ENCODE measurements at places on chromosomes 1 and 21.

GRCh38 chr1:155981266-155982088 is 3.1 kb upstream of the ARHGEF2 start:
- DNase-seq: no peak

DNA sequence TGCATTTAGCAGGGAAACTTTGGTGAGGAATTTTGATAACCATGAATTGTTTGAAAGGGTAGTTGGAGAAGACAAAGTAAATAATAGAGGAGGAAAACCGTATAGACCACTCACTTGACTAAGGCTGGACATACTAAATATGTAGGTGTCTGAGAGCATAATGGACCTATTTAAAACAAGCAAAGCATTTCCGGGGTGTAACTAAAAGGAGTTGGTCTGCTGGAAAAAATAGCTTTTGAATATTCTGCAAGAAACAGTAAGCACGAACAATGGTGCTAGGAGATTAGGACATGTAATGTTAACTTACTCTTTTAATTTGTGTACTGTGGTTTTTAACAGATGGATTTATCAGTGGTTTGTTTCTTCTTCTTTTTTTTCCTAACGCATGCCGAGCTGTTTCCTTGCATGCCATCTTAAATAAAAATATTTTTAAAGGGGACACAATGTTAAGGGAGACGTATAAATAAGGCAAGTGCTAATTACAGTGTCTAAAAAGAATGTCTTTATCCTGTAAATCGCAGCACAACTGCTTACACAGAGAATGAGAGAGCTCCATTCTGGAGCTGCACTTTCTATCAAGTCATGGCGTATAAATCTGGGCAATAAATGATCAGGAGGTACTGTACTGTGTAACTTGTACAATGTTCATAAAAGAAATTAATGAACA is 492.1 kb downstream of the LMO4 start:
- DNase-seq: no peak

DNA sequence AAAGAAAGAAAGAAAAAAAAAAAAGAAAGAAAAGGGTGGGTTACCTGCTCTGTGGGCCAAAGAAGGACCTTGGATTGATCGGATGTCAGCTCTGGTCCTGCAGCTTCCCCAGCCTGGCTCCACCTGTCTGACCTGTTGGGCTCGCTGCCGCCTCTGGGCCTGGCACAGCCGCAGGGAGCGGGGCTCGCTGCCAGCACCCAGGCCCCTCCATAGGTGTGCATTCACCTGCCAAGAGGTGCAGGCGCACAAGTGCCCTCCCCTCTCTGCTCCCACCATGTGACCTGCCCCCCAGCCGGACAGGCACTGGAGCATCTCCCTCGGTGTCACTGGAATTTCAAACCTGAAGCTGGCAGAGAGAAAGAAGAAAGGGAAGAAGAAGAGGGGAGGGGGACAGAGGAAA is 33.1 kb upstream of the GPR157 start:
- DNase-seq: no peak

DNA sequence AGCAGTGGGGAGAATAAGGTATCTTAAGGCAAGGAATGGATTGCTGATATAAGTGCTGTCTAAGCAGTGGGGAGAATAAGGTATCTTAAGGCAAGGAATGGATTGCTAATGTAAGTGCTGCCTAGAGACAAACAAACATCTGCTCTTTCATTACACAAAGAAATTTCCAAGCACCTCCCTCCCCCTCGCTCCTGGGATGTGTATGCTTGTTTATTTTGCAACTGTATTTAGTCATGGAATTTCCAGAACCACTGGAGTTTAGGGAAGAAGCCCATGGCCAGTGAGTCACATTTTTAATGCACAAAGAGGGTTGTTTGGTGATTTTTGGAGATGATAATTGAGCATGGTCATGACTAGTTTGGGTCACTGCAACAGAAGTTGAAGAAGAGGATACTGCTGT is 21.5 kb downstream of the PDPN start:
- DNase-seq: no peak

- no peak for DNase-seq
Measured at GRCh38 chr1:238029126-238029525, 138.4 kb upstream of the ZP4 start.

DNA sequence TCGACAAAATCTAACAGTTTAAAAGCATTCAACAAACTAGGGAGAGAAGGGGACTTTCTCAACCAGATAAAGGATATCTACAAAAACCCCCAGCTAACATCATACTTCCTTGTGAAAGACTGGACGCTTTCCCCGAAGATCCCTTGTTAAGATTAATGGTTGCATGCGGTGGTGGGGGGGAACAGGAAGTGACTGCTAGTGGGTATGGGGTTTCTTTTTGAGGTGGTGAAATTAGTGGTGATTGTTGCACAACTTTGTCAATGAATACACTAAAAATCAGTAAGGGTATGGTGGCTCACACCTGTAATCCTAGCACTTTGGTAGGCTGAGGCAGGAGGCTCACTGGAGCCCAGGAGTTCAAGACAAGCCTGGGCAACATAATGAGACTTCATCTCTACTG is 26.9 kb upstream of the EYA3 start:
- DNase-seq: no peak

DNA sequence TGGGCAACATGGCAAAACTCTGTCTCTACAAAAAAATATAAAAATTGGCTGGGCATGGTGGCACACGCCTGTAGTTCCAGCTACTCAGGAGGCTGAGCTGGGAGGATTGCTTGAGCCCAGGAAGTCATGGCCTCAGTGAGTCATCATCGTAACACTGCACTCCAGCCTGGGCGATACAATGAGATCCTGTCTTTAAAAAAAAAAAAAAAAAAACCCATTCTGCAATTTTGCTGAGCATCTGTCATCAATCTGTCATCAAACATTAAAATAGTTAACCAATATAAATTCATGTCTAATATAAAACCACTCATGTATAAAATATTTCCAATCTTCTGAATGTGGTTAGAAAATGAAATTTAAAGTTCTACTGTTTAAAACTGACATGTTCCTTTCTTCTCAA is 56.9 kb downstream of the LPAR3 start:
- no peak for DNase-seq

GRCh38 chr1:111553196-111553595 is 49.8 kb upstream of the ADORA3 start:
- DNase-seq: no peak

- DNase-seq: no peak
Measured at GRCh38 chr1:204142032-204142974, 9.5 kb downstream of the ETNK2 start.

DNA sequence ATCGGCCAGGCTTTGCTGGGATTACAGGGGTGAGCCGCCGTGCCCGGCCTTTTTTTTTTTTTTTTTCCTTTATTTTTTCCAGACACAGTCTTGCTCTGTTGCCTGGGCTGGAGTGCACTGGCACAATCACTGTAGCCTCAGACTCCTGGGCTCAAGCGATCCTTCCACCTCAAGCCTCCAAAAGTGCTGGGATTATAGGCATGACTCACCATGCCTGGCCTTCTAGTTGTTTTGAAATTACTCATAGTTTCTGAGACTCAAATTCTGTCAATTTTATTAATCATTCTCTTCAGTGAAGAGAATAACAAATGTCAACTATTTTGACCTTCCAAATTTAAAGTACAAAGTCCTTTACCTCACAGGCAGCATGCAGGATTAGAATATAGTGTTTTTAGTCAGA is 374.5 kb downstream of the PLA2G4A start:
- no peak for DNase-seq

- no peak for DNase-seq
Measured at GRCh38 chr1:84653130-84653677, 37.1 kb downstream of the SSX2IP start.

GRCh38 chr1:28642847-28643635 is at the start of gene TAF12:
Gene TAF12 (minus strand): TSS chr1:28643067. CDS start chr1:28622081, 20,986 bp downstream.
- peak; percentile 51 for DNase-seq

DNA sequence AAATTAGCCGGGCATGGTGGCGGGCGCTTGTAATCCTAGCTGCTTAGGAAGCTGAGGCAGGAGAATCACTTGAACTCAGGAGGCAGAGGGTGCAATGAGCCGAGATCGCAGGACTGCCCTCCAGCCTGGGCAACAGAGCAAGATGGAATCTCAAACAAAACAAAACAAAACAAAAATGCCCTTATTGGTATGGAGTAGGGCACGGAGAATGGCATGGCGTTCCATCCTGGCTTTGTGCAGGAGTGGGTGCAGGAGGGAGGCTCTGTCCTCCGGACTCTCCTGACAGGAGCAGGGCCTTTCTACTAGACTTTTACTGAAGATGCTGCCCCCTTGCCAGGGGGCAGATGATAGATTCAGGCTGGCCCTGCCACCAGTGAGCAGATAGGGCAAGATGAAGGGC is 1.0 kb downstream of the TMEM61 start:
- DNase-seq: no peak

DNA sequence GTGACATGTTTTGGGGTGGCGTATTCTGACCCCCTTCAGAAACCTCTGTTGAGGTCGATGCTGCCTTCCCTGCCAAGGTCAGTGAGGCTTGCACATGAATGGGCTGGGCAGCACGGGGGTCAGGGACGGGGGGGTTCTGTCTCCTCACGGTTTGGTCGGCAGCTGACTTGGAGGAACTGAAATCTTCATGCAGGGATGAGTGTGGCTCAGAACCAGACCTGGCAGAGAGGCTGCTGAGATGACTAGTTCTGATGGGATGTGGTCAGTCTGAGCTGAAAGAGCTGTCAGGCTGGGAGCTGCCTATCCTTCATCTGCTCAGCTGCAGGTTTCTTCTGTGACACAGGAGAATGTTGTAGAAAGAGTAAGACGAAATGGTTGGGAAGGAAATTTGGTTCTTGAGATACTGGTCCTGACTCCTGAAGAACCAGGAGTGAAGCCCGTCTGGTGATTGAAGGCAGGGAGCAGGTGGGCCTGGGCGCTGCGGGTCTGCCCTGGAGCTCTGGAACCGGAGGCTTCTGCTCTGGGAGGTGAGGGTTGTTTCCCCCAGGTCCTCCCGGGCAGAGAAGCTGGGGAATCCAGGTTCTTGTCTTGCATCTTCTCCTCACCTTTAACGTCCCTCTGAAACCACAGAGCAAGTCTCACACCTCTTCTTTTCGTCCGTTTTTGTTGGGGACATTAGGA is 3.3 kb downstream of the SLX9 start:
- no peak for DNase-seq

- DNase-seq: no peak
Measured at GRCh38 chr1:4018466-4019146, 118.5 kb upstream of the C1orf174 start.

DNA sequence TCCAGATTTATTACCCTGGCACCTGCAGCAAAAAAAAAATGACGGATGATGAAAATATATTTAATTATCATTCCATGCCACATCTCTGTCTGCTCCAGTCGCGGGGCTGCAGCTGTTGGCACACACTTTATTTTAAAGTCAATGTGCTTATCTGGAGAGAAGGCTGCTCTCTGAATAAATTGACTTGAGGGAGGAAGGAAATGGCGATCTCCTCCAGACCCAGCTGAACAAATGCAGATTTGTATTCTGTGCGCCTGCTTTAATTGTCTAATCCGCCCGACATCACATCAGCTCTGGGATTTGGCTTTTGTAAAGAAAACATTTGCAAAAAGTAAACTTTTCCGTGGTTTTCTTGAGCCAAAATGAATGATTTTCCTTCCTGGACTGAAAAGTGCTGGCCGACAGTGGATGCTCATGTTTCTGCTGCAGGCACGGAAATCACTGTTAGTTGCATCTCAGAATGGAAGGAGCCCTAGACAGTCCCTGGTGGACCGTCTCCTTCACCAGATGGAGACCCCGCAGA is 150.2 kb downstream of the CAMTA1 start:
- DNase-seq: no peak

- DNase-seq: no peak
Measured at GRCh38 chr1:16420424-16421118, 16.7 kb downstream of the SPATA21 start.

DNA sequence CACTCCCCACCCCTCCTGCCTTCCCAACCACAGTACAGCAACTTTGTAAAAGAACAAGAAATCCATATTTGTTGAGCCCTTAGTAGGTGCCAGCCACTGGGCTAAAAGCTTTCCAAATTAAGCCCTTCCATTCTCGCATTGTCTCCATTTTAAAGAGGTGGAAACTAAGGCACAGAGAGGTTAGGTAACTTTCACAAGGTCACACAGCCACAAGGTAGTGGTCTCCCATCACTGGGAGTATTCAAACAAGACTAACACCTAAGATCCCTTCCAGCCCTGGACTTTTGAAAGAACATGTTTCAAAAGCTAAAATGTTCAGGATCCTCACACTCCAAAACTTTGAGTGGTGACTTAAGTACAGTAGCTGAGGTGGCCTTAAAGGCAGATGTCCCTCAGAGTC is 3.2 kb downstream of the SDC3 start:
- DNase-seq: no peak

DNA sequence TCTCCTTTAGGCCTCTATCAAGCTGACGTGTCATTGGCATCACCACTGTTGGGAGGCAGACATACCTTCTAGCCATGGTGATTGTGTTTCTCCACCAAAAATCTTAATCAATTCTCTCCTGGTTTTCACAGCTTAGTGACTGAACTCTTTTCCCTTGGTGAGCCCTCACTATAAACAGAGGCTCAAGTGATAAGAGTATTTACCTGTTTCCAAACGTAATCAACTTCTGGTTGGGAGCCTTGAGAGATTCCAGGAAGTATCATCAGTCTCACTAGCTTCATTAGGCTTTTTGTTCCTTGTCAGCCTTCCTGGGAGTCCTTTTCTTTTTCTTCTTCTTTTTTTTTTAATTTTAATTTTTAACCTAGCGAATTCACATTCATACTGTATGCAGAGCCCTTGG is 33.8 kb upstream of the KCNQ4 start:
- DNase-seq: no peak

- no peak for DNase-seq
Measured at GRCh38 chr1:241640867-241641622, 876 bp upstream of the CHML start.

DNA sequence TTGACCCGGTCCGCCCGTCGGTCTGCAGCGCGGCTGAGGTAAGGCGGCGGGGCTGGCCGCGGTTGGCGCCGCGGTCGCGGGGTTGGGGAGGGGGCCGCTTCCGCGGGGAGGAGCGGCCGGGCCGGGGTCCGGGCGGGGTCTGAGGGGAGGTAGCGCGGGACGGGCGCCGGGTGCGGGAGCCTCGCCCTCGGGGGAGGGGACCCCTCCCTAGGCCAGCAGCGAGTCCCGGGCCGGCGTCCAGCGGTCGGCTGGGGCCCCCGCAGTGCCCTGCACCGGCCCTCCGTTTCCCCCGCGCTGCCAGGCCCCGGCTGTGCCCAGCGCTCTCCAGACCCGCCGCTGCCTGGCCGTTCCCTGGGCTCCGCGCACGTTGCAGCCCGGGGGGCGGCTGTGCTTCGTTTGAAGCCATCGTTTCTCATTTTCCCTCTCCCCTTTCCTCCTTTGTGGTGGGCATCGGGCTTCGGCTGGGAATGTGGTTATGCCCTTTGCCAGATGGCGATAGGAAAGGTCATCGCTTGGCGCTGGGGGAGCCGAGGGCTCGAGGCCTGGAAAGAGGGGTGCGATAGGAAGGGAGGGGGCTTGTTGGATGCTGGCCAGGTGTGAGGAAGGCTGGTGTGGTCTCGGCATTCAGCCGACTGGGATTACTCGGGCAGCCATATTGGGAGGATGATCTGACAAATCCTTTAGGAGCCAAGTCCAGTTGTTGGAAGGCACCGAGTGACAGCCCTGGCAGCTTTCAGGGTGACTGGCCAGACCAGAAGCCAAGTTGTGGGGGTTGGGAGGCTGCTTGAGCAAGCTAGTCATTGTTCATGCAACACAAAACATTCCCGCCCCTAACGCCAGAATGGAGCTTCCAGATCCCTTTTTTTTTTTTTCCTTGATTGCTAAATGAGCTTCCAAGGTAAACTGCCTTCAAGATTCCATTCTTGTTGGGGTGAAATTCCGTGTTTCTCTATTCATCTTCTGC is 753 bp downstream of the KIF1B start:
- no peak for DNase-seq

Measured in NCI-H187 treated with DMSO at 0.1 percent for 48 hours (cell line).